Muscle of back (tissue), 13 donors: ENCODE measurements at places on chromosomes 3 and 15.

DNA sequence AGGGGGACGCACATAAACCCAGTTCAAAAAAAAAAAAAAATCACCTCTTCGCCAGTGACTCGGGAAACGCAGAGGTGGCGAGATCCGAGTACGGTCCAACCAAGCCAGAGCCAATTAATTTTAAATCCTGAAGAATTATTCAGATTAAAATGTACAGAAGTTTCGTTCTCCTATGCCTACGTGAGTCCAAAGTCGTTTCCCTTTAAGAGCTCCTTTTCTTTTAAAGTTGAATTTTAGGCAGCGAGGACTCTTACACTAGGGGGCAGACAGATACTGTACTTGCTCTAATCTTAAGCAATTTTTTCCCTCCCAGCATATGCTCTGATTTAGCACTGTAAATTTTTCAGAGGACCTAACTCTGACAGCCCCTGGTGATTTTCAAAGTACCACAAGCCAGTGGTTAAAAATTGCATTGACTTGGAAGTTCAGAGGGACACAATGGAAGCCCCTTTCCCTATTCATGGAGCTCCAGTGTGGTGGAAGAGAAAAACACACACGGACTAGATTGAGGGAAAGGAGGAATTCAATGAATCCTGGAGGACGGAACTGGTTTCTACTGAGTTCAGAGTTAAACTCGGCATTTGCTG, 3.3 kb upstream of the NR2F2 start:
- peak; percentile 85 for DNase-seq

- DNase-seq, result no peak
Measured at GRCh38 chr15:98427321-98427720, 221.0 kb upstream of the IGF1R start.

GRCh38 chr15:57286446-57287122, 89.7 kb upstream of the CGNL1 start:
- no peak for DNase-seq

GRCh38 chr3:9345041-9345440, 17.8 kb upstream of the THUMPD3 start:
- DNase-seq, result no peak

GRCh38 chr3:39668420-39668819, 141.0 kb upstream of the MYRIP start:
- peak; percentile 22 for DNase-seq

GRCh38 chr15:91927585-91927984, 74.1 kb downstream of the SLCO3A1 start:
- no peak for DNase-seq

DNA sequence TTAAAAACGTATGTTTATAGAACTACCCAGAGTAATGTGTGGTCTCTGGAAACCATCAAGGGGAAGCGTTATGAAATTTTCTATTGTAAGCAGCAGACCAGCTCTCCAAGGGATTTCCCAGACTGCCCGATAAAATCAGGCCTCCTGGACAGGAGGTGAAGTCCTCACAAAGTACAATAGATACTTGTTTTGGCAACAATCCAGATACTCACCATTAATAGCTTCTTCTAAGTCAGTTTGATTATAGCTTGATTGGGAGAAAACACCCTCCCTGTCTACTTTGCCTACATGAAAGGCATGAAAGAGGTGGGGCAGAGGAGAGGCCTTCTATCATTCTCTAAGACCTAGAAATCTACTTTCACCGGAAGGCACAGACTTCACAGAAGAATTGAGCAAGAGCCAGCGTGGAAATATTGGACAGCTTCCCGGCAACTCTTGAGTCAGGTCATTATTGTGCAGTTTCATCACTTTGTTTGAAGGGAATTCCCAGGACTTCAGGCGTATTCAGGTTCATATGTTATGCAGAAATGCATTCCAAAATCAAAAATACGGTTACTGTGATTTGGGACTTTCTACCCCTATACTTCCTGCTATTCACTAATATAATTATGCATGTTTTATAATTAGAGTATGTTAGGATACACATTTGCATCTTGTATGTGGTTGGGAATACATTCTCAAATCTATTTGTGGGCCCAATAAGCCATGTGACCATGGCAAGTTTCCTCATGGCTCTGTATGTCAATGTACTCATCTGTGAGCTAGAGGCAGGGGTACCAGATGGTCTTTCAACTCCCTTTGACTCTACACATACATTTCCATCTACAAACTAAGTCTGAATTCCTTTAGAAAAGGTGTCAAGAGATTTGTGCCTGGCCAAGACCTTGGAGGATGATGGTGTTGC, 103.5 kb downstream of the CD47 start:
- peak; percentile 95 for DNase-seq

GRCh38 chr3:169634618-169635236, 28.8 kb downstream of the MECOM start:
- no peak for DNase-seq

DNA sequence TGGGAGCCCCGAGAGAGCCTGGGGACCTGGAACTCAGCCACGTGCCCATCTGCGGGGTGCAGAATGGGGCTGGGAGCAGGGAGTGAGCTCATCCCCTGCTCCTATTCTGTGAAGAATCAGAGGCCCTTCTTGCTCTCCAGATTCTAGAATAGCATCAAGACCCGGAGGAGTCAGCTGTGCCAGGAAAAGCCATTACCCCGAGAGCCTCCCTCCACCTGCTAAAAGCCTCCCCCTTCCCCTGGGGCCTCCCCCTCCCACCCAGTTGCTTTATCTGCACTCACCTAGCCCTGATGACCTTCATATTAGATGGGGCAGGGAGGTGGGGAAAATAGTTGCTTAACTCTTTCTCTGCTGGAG, 23.1 kb downstream of the CCDC33 start:
- DNase-seq, result no peak

- DNase-seq, result no peak
Measured at GRCh38 chr15:49558929-49559328, 61.7 kb downstream of the FAM227B start.

- no peak for DNase-seq
Measured at GRCh38 chr3:55868347-55868746, 381.2 kb upstream of the WNT5A start.

DNA sequence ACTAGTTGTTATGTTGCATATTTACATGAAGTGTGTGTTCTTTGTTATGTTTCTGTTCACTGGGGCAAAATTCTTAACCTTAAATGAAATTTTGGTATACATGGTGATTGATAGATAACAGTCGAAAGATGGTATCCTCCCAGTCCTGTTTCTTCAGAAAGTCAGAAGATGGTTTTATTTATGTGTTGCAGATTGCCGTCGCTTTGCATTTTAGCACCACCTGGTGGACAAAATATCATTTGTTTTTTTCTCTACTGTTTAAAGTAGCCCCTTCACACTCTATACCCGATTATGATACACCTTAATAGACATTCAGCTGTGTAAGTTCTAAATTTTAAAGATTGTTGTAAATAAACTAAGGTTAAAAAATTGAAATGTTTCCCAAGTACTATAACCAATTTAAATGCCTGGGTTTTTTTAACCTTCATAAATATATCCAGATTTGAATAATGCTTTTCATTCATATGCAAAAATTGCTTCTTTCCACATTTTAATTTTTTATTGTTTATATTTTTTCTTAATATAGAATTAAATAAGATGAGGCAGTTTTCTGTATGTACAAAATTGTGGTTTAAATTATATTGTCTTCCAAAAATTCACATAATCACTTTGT, 152.2 kb downstream of the ALCAM start:
- peak; percentile 55 for DNase-seq

- no peak for DNase-seq
Measured at GRCh38 chr15:25332306-25332705, 106.5 kb downstream of the UBE3A start.

- no peak for DNase-seq
Measured at GRCh38 chr3:27729748-27730611, 7.9 kb upstream of the EOMES start.

DNA sequence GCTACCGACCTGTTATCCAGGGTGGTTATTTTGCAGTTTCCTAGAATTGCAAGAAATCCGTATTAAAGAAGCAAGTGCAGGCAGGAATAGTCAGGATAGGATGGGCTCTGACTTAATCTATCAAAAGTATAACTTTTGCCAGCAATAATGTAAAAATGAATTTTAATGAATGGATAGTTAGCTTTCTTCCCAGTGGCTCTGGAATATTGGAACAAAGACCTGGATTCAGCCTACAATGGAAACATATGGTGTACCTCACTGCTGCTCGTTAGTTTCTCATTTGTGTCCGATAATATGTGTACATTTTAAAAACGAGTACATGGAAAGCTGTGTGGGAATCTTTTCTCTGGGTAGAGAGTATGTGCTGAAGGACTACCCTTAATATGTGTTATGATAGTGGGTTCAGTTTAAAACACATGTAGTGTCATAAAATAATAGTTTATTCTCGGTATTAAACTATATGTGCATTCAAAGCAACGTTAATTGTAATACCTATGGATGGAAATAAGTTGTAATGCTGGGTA, 805 bp downstream of the SERPINI1 start:
- DNase-seq, result no peak

- no peak for DNase-seq
Measured at GRCh38 chr3:12518261-12519028, 26.9 kb downstream of the MKRN2OS start.

- DNase-seq, result no peak
Measured at GRCh38 chr15:70596354-70597055, 166.9 kb downstream of the UACA start.

DNA sequence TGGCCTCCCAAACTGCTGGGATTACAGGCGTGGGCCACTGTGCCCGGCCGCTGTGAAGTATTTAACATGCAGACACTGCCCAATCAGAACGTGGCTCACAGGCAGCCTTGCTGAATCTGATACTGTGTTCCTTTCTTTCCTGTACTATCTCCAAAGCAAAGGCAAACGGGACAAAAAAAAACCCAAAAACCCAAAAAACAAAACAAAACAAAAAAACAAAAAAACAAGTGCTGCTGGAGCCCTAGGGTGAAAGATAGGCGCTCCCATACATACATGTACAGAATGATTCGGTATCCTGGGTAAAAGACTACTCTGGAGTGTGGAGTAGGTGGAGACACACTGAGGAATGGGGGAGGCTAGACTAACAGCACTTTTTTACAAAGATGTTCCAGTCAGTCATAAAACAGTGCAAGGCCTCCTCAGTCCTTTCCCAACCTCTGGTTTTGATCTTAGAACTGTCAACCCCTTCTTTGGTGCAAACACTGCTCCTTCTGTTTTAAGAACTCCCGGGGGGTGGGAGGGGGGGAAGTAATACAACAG, 7.7 kb upstream of the MAP1A start:
- DNase-seq, result peak; percentile 34

DNA sequence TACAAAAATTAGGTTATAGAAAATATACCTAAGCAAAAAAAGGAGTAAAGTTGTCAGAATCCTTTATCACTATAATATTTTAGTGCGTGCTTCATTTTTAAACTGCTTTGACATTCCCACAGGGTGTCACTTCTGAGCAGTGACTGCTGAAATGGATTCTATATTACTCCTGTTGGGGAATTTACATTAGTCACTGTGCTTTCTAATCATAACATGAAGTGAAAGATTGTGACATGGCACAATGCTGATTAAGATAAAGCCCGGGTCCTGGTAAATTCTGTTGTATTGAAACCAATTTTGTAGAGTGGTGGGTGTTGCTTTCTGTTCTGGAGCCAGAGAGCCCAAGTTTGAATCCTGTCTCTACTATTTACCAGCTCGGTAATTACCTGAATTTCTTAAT, 36.4 kb upstream of the EHHADH start:
- DNase-seq, result no peak

GRCh38 chr3:36409862-36410261, 29.6 kb downstream of the STAC start:
- no peak for DNase-seq

GRCh38 chr3:64268926-64269325, 43.7 kb upstream of the PRICKLE2 start:
- DNase-seq, result no peak

- no peak for DNase-seq
Measured at GRCh38 chr3:136353461-136353860, 103.3 kb downstream of the PCCB start.

DNA sequence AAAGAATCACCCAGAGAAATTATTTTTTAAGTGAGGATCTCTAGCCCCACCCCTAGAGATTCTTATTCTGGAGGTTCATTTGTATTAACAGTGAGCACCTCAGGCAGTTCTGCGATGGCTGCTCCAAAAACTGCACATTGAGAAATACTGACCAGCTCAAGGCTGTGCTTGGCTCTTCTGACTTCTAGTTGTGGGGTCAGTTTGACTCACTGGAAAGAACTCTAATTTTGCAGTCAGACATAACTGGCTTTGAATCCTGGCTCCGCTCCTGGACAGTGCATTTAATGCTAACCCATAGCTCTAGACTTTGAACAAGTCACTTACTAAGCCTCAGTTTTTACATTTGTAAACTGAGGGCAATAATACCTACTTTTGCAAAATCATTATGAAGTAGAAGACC, 123.6 kb upstream of the SKOR1 start:
- no peak for DNase-seq

- no peak for DNase-seq
Measured at GRCh38 chr3:3699816-3700633, 99.2 kb upstream of the LRRN1 start.

DNA sequence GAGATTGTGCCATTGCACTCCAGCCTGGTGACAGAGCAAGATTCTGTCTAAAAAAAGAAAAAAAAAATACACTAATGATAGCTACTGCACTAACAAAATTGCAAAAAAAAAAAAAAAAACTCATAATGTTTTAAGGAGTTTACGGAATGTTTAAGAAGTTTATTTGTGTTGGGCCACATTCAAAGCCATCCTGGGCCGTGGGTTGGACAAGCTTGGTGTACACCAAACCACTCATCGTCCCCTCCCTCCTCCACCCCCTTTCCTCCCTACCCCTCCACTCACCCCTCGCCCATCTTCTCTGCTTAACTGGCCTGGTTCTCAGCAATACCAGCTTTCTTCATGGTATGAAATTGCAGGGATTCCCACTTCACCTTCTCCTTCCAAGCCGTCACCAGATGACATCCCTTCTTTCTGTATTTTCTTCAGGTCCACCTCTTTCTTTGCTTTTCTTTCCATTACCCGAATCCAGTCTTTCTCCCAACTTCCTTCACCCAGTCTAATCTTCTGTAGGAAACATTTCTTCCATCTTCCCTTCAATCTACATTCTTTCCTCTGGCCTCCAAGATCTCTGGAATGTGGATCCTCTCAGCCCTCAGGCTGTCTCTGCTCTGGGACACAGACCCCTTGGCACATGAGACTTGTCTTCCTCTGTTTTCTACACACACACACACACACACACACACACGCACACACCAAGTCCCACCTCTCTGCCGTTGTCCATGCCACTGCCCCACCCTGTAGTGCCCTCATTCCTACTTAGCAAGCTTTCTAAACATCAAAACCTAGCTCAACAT, 3.5 kb upstream of the MESP1 start:
- no peak for DNase-seq

- no peak for DNase-seq
Measured at GRCh38 chr3:133888726-133889340, 6.8 kb downstream of the RAB6B start.
